ENCODE measurements at places on chromosomes 6 and 20.

DNA sequence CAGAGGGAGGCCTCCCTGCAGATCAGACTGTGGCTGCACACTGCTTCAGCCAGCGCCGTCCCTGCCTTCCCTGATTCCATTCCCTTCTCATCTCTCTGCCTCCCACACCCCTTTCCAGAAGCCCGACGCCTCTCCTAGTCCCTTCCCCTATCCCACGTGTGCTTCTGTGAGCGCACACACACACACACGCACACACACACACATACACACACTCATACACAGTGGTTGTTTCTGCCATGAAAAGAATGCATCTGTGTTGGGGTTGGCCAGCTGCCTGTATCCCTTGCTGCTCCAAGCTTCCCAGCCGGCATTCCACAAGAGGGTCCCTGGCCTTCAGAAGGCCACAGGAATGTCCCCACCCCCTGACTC is 51.7 kb downstream of the MOCS1 start:
- no peak for DNase-seq

DNA sequence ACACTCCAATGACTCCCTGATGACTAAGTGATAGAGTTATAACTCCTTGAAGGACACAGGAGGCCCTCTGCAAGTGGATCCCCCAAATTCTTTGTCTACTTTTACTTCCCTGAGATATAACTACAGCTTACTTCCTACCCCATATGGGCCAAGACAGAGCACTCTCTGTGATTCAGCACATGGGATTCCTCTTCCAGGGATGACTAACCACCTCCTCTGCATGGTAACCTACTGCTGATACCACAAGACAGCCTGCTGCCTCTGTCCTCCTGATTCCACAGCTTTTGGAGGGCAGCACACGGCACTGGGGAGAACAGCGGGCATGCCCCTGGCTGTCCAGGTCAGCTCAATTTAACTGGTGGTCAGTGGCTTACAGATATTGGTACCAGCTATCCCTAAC is 675.7 kb upstream of the AGPAT4 start:
- DNase-seq = no peak

DNA sequence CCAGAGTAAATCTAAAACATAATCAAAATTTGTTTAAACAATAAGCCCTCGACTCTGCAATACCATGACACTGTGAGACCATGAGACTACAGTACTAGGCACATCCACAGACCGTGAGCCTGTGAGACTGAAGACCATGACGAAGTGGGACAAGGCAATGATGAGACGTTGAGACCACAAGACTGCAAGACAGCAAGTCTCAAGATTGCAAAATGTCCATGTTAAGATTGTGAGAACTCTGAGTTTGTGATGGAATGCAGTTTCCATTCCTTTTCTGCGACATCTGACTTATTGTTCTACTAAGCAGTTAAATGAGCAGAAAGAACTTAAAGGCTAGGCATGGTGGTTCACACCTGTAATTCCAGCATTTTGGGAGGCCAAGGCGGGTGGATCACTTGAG is 102.1 kb upstream of the PHACTR1 start:
- no peak for DNase-seq

GRCh38 chr20:22924949-22925612 is 110.0 kb upstream of the SSTR4 start:
- no peak for DNase-seq

DNA sequence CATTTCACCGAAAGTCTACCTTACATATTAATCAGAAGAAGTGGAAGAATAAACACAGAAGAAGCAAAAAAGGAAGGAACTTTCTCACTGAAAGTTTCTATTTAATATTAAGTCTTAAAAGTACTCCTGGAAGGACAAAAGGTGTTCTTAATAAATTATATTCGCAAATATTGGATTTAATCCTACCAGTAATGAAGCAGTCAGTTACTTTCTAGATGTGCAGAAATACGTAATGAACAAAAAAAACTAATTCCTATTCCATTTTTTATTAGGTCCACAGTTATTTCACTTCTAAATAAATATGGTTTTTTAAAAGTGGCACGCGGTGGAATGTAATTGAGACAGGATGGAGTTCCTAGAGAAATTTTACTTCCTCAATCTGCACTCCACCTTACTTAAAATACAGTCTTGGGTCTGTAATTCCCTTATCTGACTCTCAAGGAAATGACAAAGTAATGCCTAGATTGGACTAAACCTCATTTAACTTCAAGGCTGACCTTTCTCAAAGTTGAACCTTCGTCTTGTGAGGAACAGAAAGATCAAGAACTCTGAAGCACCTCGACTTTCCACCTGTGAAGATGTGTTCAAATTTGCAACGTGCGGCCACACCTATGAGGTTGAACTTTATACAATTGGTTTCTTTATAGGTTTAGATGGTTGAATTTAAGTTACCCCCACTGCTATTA is 1.1 kb upstream of the TRAM2 start:
- no peak for DNase-seq
